ENCODE measurements at places on chromosomes 3 and 15.

DNA sequence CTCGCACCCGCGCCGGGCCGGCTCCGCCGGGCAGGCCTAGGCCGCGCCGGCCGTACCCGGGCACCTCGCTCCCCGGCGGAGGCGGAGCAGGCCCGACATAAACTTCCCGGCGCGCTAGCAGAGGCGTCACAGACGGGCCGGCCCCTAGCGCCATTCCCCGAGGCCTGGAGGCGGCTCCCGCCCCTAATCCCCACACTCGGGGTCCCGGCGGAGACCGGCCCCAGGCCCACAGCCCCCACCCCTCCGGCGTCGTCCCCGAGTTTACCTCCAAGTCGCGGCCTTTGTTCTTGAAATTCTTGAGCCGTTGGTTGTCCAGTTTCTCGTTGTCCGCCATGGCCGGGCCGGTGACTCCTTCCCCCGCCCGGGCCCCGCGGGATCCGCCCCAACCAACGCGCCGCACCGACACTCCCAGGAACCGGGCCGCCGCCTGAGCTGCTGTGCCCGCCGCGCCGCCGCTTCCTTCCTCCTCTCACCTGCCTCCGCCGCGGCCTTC is 376 bp downstream of the KPNA4 start:
- DNase-seq = no peak

GRCh38 chr3:103617961-103618360 is 1183.1 kb downstream of the ZPLD1 start:
- DNase-seq = no peak

DNA sequence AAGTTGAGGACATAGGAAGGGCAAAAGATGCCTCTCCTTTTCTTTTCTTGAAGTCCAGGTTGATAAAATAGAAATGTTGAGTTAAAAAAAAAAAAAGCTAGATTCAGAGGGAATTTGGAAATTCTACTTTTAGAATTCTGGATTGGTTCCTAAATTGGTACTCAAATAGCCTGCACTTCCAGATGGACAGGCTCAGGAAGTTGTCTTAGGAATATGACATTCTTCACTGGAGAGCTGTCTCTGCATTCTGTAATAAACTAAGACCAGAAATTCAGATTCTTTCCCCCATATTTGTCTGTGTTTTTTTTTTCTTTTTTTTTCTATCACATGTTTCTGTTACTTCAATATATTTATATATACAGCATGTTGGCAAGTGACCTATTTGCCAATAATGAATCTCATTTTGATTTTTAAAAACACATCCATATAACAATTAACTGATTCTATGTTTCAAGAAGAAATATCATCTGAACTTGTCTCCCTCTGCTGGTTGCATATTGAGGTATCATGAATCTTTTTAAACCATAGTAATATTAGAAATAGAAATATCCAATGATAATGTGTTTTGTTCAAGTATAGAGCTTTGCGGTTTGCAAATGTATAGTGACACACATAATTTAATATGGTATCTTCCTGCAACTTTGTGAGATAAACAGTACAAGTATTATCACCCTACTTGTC is 8.5 kb upstream of the LSAMP start:
- no peak for DNase-seq

- DNase-seq = no peak
Measured at GRCh38 chr15:64693134-64693533, 82.3 kb downstream of the RBPMS2 start.

GRCh38 chr3:137963463-137963862 is 46.5 kb upstream of the CLDN18 start:
- DNase-seq = no peak

GRCh38 chr3:105780107-105780506 is 88.7 kb downstream of the CBLB start:
- DNase-seq = no peak

- peak; percentile 11 for DNase-seq
Measured at GRCh38 chr3:98343647-98344507, 9.8 kb upstream of the OR5K4 start.

DNA sequence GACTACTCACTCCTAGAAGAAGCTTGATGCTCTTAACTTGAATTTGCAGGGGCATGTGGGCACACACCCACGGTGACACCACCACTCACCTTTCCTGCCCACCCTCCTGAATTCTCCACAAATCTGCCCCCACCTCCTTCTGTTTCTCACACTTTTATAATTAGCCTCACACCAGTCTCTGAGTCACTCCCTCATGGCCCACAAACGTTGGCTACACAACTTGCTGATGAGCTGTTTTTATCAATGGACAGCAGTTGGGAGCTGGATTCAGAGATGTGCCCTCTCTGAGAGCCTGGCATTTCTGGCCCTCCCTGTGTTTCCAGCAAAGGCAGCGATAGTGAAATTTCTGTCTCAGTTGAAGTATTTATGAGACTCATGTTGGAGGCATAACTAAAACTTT is 1.3 kb downstream of the COLQ start:
- DNase-seq = no peak

- peak; percentile 88 for DNase-seq
Measured at GRCh38 chr3:46717447-46718231, at the start of gene PRSS50. Gene PRSS50 (minus strand): TSS chr3:46717869. CDS start chr3:46717824, 45 bp downstream.

DNA sequence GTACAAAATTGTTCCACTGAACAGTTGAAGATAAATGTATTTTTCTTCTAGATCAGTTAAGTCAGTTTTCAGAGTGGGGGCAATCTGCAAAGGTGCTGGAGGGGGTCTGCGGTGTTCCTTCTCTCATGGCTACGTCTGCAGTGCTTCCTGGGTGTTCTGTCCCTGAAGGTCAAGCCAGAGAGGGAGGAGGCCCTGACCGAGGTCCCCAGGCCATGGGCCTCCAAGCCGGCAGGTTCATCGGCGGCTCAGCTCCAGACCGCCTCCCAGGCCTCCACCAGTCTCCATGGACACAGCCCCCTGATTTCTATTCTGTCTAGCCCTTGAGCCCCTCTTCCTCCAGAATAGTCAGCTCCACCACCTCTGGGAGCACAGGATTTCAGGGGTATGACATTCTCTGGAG is 28.5 kb upstream of the TSEN2 start:
- DNase-seq = no peak

- DNase-seq = no peak
Measured at GRCh38 chr15:88312941-88313579, 56.5 kb upstream of the NTRK3 start.

Data from 8988T (cell line).